ENCODE measurements at places on chromosomes 6 and 20.

- DNase-seq: no peak
Observed at GRCh38 chr20:35556871-35557270, 15.0 kb downstream of the ERGIC3 start.

GRCh38 chr6:116568821-116569755 lies 2.2 kb upstream of the RWDD1 start:
- no peak for DNase-seq

DNA sequence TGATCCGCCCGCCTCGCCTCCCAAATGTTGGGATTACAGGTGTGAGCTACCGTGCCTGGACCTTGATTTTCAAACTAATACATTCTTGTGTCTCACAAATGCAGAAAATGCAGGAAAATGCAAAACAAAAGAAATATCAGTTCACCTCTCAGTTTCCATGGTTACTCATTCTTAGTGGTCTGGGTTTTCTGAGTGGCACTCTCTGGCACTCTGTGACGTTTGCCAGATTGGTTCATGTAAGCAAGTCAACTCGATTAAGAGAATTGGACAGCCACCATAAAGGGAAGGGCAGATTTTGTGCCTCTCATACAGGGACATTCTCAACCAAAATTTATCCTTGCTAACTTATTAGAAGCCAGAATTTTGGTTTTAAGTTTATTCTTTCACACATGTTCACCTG lies 8.6 kb downstream of the CMTR1 start:
- no peak for DNase-seq

- DNase-seq: no peak
Observed at GRCh38 chr20:51237278-51237677, 214.4 kb upstream of the KCNG1 start.

GRCh38 chr6:14075095-14075503 lies 42.5 kb upstream of the CD83 start:
- no peak for DNase-seq

DNA sequence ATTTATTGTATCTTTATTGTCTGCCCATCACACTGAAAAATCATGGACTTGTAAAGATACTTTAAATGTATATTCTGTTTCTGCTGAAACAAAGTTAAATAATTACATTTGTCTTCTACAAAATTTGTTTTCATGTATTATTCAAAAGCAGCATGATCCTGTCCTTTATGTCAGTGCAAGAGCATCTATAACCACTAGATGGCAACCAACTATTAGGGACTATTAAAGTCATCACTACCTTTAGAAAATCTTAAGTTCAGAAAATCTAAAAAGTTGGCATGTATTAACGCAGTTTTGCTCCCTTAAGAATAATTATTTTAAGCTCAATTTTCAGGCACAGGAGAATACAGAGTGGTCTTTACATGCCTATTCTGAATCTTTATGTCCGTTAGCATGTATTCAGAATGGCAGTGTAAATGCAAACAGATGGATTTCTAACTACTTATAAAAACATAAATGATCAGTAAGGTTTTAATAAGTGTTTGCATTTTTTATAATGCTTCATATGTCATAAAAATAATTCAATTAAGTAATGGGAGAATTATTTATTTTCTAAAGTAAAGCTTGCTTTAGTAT lies 17.8 kb downstream of the TMEM30A start:
- DNase-seq: no peak

DNA sequence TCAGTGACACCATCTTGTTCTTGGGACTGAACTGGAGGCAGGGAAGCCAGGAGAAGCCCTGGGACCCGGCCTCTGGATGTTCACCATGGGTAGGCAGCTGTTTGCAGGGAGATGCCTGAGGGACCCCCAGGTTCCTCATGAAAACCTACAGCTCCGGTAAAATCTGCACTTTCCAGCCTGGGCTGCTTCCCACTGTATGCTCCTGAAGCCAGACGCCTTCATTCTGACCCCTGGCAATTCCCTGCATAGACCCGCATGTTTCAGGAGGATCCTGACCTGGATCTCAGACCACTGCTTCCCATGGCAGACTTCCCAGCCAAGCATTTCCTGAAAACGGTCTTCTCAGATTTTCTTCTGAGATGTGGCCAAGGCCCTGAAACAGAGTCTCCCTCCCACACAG lies 306.7 kb downstream of the PREX1 start:
- DNase-seq: no peak

GRCh38 chr6:89002523-89002922 lies 39.1 kb upstream of the RNGTT start:
- no peak for DNase-seq

- DNase-seq: no peak
Observed at GRCh38 chr6:11346516-11346915, 114.0 kb upstream of the NEDD9 start.

DNA sequence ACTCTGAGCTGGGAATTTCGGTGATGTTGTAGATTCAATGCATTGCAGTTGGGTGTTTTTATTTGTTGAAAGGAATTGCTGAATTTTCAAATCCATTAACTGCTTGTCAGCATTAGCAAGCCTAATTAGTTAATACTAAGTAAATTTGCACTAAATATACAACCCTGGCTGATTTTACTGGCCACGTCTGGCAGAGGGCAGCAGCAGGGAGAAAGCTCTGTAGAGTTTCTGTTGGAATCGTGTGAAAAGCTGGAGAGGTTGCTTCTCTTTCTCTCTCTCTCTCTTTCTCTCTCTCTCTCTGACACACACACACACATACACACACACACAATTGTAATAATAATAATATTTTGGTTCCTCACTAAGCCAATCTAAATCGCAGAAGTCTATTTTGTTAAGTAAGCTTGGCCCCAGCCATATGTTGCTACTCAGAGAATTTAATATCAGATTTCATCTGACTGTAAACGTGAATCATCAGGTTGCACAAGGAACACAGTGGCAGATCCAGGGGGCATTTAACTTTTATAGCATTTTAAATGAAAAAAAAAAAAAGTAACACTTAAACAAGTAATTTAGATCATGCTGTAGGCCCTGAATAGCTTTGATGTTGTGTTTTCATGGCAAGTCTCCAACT lies 289.5 kb downstream of the ESR1 start:
- DNase-seq: no peak

DNA sequence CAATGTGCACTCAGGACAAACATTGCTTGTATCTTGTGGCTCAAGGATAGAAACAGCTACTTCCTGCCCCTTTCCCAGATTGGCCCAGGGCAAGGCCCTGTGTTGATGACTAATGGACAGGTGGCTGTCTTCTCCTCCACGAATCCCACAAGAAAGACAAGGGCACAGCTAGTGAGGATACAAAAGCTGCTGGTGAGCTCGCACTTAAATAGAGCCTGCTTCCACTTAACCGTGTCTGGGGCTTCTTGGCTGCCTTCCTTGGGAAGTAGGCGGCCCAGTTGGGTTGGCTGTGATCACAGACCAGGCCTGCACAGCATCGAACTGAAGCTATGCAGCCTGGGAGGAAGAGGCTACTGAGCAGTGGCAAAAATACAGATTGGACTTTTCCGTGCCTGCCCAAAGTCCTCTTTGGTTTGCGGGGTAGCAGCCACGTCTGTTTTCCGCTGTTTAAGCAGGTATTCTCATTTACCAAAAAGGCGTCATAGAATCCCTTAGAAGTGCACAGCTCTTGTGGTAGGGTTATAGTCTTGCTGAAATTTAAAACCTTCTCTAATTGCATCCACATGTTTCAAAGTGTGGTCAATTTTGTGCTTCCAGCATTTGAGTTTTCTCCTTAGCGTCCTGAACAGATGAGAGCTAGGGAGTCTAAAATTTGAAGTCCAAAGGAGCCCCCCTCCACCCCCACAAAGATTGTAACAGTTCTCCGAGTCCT lies 23.0 kb upstream of the NAA20 start:
- no peak for DNase-seq

DNA sequence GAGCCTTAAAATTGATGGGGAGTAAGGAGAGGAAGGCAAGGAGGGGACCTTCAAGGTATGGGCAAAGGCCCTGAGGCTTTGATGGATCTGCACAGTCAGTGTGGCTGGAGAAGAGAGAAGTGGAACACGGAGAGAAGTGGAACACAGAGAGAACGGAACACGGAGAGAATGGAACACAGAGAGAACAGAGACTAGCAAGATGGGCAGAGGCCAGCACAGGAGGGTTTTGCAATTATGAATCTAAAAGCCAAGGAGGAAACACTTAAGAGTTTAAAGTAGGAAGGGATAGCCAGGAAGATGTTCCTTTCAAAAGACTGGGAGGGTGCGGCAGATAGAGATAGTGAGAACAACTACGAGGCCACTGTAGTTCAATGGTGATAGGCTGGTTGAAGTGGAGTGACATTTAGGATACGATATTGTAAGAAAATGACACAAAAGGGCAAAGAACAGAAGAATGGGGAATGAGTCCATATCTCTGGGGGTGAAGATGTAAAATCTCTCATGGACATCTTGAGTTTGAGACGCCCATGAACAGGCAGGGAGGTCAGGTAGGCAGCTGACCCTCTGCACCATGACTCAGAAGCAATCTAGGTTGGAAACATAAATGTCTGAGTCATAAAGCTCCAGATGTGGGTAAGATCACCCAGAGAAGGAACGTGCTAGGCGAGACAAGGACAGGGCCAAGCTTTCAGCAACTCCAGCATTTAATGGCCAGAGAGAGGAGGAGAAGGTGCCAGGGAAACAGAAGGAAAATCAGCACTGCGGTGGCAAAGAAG lies 25.4 kb downstream of the ZMYND8 start:
- no peak for DNase-seq

DNA sequence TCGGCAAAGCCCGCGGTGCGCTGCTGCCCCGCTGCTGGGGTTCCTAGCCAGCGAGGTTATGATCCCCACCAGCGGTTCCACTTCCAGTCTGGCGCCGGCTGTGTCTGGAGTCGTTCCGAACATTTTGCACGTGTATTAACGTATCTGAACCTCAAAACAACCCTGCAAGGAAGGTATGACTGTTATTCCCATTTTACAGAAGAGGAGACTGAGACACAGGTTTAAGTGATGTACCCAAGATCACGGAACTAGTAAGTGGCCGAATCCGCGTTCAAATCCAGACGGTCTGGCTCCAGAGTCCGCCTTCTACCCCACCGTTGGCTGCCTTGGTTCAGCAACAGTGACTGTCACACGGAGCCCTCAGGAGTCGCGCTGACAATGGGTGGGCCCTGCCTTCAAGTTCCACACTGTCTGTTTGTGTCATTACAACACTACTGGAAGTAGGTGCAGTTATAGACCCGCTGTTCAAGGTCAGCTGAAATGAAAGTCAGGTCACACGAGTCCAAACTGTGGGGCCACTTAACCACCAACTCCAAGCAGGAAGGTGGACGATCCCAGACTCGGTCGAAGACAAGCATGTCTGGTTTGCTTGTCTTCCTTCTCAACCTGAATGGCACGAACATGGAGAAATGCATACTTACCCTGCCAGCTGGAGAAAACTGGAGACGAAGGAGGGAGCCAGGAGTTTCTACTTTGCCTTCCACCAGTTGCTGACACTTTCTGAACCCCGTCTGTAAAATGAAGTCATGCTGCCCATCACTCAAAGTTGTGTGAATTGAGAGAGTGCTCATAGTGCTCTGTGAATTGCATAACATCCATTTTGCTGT lies 803 bp upstream of the SRXN1 start:
- no peak for DNase-seq

GRCh38 chr6:118815495-118815894 lies 78.5 kb upstream of the ASF1A start:
- no peak for DNase-seq

GRCh38 chr6:33633462-33634158 lies 12.5 kb downstream of the ITPR3 start:
- DNase-seq: peak; percentile 39

GRCh38 chr6:108113557-108114519 lies 39.3 kb upstream of the OSTM1 start:
- no peak for DNase-seq

DNA sequence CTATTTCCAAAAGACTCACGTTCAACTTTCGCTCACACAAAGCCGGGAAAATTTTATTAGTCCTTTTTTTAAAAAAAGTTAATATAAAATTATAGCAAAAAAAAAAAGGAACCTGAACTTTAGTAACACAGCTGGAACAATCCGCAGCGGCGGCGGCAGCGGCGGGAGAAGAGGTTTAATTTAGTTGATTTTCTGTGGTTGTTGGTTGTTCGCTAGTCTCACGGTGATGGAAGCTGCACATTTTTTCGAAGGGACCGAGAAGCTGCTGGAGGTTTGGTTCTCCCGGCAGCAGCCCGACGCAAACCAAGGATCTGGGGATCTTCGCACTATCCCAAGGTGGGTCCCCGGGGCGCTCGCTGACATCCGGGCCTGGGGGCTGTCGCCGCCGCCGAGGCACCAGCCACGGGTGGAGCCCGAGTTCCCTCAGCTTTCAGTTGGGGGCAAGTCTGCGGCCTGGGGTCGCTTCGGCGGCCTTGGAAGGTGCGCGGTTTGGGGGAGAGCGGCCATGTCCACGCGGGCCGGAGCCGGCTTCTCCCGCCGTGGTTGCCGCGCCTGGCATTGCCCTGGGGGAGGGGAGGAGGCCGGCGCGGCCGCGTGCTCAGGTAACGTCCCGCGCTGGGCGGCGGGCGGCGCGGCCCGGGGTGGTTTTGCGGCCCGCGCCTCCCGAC lies 429 bp downstream of the AMD1 start:
- DNase-seq: no peak

DNA sequence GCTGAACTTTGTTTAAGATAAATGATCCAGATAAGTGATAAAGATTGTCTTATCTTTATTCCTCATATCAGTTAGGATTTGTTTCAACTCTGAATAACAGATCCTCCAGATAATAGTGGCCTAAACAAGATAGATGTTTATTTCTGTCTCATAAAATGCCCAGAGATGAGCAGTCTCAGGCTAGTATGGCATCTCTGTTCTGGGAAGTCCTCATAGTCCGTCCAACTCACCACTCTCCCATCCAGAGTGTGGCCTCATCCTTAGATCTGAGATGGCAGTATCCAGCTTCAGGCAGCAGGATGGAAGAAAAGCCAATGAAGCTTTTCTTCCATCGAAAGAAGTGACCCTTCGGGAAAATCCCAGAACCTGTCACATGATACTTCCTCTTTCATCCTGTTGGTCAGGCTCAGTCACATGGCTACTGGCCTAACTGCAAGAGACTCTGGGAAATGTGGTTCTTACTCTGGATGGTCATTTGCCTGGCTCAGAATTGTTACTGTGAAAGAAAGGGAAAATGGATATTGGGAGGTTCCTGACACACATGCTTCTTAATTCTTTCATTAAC lies 29.4 kb upstream of the TAGAP start:
- DNase-seq: no peak

GRCh38 chr6:13604546-13605416 lies 10.4 kb upstream of the NOL7 start:
- DNase-seq: no peak

DNA sequence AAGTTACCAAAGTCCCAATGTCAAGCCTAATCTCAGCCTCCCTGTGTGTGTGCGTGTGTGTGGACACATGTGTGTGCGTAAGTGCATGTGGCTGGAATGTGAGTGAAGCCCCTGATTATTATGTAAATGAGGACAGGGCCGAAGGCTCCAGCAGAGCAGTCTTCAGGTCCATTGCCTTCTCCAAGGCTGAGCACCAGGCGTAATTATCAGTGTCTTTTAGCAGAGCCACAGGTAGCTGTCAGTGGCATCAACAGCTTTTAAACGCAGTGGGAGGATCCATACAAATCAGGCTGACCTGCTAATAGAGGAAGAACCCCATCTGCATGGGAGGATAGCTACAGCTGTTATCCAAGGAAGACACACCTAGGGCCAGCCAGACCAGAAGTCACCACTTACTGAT lies 324.3 kb upstream of the MOCS1 start:
- no peak for DNase-seq

GRCh38 chr20:1212607-1213396 lies 9.5 kb downstream of the C20orf202 start:
- peak; percentile 48 for DNase-seq

- no peak for DNase-seq
Observed at GRCh38 chr20:617934-618690, 8.0 kb upstream of the TCF15 start.

Data from effector CD8-positive, alpha-beta T cell (primary cell).